NCI-H774 (cell line): ENCODE measurements at places on chromosomes 7 and 10.

GRCh38 chr7:97307521-97308108, 190.1 kb downstream of the SDHAF3 start:
- no peak for DNase-seq

- no peak for DNase-seq
Observed at GRCh38 chr7:141190495-141190894, 116.6 kb downstream of the TMEM178B start.

DNA sequence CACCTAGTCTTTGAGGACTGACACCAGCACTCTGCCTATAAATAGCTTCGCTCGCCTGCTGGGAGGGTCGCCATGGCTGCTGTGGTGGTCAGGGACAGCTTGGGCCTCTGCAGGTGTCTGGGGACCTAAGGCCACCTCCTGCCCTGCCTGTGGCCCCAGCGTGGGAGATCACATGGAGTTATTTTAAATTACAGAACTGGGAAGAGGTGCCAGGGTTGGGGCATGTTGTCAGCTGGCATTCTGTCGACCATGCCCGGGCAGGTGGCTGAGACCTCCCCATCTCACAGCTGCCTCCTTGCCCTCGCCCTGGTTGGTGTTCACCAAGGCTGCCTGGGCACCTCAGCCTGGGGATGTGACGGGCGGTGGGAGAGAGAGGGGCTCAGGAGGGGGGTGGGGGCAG, 18.1 kb downstream of the SHH start:
- no peak for DNase-seq

GRCh38 chr10:93280699-93281366, 201.3 kb downstream of the MYOF start:
- DNase-seq, result no peak

GRCh38 chr7:77843194-77843593, 44.6 kb downstream of the PHTF2 start:
- no peak for DNase-seq

- no peak for DNase-seq
Observed at GRCh38 chr10:49508249-49508648, 30.7 kb downstream of the ERCC6 start.

- DNase-seq, result no peak
Observed at GRCh38 chr10:123997486-123998196, 95.8 kb downstream of the CHST15 start.

DNA sequence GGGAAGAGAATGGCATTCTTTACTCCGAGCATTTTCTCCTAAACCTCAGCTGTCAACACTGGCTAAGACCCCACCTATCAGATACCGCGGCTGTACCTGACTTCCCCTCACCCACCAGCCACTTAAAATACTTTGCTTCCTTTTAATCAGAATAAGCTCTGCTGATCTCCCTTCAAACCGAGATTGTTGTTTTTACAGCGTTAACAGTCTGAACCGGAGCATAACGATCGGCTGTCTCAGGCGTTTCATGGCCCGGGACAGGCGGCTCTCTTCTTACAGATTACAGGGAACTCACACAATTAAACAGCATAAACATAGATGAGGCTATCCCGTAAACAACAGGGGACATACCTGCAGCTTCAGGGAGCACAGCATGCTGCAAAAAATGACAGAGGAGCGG, 174.3 kb upstream of the RNF32 start:
- no peak for DNase-seq

DNA sequence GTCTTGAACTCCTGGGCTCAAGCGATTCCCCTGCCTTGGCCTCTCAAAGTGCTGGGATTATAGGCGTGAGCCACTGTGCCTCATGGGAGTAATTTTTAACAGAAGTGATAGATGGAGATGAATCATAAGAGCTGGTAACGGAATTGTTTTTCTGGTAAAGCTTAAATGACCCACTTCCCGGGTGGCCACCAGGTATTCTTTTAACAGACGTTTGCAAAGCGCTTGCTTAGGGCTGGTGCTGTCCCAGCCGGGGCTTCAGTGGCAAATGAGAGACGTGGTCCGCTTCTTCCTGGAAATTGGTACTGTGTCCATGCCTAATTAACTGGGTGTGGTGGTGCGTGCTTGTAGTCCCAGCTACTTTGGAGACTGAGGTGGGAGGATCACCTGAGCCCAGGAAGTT, 23.5 kb downstream of the CAMK1D start:
- no peak for DNase-seq

GRCh38 chr7:66099551-66100407, 14.9 kb upstream of the CRCP start:
- DNase-seq, result peak; percentile 44

DNA sequence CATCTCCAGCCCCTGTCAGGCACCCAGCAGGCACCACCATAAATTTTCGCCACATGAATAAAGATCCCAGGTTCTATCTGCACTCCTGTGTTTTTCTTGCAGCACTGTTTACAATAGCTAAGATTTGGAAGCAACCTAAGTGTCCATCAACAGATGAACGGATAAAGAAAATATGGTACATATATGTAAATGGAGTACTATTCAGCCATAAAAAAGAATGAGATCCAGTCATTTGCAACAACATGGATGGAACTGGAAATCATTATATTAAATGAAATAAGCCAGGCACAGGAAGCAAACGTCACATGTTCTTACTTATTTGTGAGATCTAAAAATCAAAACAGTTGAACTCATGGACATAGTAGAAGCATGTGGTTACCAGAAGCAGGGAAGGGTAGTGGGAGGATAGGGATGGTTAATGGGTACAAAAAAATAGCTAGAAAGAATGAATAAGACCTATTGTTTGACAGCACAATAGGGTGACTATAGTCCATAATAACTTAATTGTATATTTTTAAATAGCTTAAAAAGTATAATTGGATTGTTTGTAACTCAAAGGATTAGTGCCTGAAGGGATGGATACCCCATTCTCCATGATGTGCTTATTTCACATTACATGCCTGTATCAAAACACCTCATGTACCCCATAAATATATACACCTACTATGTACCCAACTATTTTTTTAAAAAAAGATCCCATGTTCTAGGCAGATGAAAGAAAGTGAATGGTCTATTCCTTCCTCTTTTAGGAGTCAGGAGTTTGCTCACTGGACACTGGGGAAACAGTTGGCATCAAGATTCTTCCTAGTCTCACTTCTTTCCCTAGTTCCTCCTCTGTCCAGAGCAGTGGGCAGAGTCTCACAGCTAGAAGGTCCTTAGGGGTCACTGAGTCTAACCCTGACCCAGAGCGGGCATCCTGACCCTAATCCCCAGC, 1.0 kb upstream of the NPFFR1 start:
- no peak for DNase-seq

- DNase-seq, result no peak
Observed at GRCh38 chr10:114261076-114261475, 22.0 kb downstream of the VWA2 start.

- DNase-seq, result no peak
Observed at GRCh38 chr10:79054203-79055099, 14.3 kb upstream of the ZMIZ1 start.

DNA sequence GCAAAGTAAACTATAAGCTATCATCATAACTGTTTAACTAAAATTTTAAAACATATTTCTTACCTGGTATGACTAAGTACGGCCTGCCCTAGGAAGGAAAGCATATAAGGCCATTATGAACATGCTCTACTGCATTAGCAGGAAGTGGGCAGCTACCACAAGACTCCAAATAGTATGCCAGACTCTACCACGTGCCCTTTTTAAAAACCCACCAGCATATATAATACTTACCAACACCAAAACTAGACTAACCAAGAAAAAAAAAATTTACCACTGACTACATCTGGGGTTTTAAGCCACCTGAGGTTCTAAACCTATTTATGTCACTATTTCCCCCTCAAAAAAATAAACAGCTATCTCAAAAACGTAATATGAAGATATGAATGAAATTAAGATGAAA, 30.1 kb downstream of the NUDCD3 start:
- DNase-seq, result no peak

DNA sequence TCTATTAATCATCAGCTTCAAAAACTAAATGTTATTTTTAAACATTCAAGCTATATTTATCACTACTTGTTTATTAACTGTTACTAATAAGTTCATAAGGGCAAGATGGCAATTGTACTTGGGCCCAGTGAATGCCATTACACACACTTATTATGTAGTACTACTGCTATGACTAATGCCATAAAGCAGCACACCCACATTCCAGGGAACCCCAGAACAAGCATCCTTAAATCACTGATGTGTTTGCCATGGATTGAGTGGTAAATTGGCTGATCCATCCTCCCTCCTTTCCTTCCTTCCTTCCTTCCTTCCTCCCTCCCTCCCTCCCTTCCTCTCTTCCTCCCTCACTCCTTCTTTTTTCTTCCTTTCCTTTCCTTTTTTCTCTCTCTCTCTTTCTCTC, 37.4 kb upstream of the RSU1 start:
- DNase-seq, result no peak

GRCh38 chr7:77222819-77223218, 23.2 kb upstream of the FGL2 start:
- DNase-seq, result no peak

DNA sequence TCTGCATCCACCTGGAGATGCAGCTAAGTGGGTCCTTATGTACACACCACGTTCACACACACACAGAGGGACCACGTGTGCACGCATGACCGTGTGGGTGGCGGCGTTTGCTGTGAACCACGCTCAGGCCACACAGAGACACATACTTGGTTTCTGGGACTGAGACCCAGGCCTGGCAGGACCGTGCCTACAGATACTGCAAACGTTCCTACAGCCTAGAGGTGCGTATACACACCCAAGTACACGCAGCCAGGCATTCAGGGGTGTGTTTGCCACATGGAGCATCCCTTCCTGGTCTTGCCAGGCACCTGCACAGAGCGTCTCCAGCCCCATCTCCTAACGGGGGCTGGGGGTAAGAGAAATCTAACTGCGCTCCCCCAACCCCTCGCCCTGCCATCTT, 49.0 kb upstream of the GTF2IRD1 start:
- DNase-seq, result no peak

DNA sequence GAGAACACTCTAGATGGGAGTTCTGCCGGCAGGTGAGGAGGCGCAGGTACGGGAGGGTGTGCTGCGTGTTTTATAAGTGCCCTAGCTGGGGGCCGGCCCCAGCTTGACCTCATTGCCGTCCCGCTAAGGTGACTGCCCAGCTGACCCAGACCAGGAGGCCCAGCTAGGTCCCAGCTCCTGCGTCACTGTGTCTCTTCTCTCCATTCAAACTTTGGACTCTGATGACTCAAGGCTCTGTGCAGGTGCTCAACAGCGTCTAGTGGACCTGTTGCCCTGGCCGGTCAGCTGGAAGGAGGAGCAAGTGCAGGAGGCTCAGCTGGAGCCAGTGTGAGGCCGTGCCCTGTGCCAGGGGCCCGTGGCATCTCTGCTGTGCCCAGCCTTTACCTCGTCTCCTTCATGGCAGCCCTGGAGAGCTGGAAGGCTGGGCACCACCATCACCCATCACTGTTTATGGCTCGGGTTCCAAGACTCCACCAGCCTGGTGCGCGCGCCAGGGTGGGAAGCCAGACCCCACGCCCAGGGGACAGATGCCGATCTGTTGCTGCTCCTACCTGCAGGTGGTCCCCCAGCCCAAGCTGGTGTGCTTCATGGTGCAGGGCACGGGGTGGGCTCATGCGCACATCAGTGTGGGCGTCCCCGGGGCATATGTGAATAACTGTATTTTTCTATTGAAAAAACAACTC, 14.6 kb downstream of the LHPP start:
- no peak for DNase-seq

DNA sequence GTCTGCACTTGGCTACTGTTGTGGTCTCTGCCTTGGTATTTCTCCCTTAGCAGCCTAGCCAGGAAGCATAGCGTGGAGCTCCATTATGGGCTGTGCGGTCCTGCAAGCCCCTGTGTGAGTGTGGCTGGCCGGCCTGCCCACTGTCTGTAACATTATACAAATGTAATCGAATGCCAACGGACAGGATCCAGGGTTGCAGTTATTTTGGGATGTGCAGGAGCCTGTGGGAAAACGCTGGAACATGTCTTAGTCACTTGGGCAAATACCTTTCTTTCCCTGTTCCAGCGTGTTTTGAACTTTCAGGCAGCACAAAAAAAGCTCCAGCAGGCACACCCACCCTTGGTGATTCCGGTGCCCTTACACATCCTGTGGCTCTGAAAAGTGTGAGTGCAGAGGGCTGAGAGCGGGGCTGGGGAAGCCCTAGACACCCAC, 29.5 kb downstream of the BAG3 start:
- no peak for DNase-seq
